ENCODE measurements at places on chromosomes 13 and 19.

DNA sequence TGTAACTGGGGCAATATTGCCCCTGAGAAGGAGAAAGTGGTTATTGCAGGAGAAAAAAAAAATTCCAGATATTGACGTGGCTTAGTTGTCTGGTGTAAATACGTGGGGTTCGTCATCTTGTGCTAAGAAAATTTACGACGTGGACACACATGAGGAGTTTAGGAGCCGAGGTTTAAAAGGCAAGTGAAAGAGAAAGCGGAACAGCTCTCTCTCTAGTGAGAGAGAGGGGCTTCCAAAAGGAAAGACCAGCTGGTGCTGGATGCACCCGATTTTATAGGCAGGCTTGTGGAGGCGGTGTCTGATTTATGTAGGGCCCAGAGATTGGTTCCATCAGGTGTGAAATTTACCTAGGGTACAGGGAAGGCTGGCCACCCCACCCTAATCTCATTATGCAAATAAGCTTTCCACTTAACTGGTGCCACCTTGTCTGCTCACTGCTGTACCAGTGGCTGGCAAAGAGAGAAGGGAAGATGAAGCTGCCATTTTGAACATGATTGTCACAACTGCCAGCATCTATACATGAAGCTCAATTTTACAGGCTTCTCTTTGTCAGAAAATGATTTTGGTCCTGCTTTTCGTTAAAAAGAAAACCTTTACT, 845.1 kb downstream of the DACH1 start:
- no peak for DNase-seq

- DNase-seq = no peak
Measured at GRCh38 chr19:13978351-13979243, 26.3 kb downstream of the DCAF15 start.

DNA sequence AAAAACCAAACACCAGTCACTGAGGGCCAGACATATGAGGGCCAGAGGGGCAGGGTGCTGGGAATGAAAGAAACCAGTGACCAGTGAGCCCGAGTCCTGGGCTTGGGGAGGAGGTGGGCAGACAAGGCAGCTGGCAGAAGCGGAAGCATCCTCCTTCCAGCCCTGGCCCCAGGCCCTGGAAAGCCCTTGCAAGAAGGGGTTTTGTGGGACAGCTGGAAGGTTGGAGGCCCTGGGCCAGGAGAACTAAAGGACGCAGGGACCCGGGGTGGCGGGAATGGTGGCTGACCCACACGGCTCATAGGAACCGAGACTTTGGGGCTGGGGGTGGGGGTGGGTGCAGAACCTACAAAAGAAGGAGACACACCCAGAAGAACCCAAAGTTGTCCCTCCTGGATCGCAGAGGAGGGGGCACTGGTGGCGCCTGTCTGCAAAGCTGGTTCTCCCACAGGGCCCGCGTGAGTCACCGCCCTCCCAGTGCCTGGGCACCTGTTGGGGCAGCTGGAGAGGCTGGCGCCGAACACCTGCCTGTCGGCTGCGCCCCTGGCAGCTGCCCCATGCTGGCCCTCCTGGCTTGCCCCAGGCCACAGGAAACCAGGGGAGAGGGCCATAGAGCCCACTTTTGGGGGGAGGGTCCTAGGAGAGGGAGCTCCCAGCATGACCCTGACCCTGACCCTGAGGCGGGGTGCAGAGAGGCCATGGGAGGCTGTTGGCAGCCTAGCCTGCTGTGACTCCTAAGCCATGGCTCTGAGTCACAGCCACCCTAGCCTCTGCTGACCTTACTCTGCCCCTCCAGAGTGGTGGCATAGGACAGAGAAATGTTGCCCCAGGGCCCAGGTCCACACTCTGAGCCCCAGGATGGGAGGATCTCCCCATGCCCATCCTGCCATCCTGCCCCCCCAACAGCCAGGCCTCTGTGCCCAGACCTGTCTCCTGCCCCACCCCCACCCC, 802 bp downstream of the DMPK start:
- no peak for DNase-seq

GRCh38 chr19:10567656-10568055, 1.1 kb downstream of the CDKN2D start:
- no peak for DNase-seq

GRCh38 chr13:52969373-52969772, 59.2 kb upstream of the OLFM4 start:
- DNase-seq = no peak

- no peak for DNase-seq
Measured at GRCh38 chr19:10646456-10647159, 7.5 kb upstream of the ILF3 start.

DNA sequence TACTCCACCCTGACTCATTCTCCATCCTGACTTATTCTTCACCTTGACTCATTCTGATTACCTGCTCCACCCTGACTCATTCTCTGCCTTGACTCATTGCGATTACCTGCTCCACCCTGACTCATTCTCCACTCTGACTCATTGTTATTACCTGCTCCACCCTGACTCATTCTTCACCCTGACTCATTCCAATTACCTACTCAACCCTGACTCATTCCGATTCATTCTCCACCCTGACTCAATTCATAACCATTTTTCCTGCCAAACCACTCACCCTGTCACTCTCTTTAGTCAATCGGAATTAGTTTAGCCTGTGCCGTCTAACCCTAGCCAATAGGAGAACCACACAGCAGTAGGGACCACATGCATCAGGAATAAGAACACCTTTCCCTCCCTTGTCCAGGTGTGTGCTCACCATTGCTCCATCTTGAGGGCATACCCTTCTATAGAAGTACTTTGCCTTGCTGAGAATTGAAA, 1227.4 kb upstream of the PCDH20 start:
- no peak for DNase-seq

- DNase-seq = no peak
Measured at GRCh38 chr13:95536632-95537241, 15.8 kb upstream of the CLDN10 start.

All from stimulated activated naive CD4-positive, alpha-beta T cell treated with Interleukin-2 at 50 U/mL for 16 hours (primary cell).